Activated naive CD4-positive, alpha-beta T cell (primary cell): ENCODE measurements at places on chromosomes 5 and 9.

DNA sequence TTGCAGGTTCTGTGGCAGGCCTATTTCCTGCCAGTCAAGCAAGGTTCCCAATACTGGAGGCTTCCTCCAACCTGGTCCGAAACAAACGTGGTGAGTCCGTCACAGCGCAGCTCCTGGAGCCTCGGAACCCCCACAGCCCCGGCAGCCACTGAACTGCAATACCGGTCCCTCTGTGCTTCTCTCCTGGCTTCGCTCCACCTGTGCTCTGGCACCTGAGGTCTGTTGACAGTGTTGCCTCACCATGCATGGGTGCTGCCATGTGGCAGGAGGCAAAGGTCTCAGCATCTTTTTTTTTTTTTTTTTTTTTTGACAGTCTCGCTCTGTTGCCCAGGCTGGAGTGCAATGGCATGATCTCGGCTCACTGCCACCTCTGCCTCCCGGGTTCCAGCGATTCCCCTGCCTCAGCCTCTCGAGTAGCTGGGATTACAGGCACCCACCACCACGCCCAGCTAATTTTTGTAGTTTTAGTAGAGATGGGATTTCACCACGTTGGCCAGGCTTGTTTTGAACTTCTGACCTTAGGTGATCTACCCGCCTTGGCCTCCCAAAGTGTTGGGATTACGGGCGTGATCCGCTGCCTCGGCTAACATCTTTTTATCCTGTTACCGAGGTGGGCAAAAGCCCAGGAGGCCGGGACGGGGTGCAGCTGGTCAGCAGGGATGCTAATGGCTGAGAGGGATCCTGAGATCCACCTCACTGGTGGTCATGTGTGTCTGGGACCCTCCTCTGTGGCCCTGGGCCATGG lies 57.1 kb upstream of the RNU6ATAC start:
- no peak for DNase-seq

DNA sequence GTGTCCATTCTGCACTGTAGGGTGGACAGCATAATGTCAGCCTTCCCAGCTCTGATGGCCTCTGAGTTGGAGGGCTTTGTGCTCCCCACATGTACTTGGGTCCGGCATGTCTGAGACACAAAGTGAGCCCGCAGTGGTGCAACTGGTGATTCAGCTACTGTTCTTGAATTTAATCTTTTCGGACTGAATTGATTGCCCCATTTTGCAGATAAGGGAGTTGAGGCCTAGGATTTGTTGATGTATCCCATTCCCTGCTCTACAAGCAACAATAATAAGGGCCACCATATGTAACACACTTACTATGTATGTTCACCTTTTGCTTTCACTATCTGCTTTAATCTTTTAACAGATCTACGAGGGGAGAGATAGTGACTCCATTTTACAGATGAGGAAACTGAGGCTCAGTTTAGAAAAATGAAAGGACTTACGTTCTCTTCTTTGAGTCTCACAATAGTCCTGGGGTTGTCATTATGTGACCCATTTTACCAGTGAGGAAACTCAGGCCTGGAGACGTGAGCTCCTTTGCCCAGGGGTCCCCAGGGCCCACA lies 4.5 kb downstream of the GSN start:
- DNase-seq = no peak

- no peak for DNase-seq
Measured at GRCh38 chr9:10704720-10705119, 91.9 kb upstream of the PTPRD start.

DNA sequence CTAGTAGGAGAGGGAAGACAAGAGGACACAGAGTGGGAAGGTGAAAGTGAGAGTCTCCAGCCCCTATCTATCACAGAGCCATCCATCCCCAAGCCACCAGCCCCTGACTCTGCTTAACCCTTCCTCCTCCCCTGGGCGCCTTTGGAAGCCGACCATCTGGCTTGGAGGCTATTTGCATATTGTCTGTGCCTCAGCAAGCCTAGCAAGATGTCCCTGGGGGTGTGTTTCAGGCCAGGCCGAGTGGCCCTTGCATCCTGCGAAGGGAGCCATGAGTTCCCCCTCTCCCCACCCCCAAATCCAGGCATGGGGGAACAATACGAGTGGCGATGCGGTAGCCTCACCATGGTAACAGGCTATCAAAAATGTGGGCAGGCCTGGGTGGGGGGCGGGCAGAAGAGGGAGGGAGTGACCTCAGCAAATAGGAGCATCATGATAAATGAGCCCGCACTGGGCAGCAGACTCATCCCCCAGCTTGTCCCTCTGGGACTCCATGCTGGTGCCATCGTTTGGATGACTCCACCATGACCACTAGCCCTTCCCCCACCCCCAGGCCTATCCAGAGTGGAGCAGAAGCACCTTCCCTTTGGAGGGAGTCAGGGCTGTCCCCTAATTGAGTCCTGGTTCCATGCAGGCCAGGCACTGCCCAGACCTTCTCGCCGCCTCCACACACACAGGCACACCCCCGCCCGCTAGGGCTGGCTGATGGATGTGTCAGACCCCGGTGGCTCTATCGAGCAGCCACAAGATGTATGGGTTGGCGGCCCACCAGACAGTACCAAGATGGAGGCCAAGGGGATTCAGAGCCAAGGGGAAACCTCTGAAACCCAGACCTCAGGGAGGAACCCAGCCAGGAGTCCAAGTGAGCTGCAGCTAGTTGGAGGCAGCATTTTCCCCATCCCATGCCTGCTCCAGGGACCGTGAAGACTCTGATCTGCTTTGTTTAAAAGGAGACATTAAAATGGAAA lies 14.6 kb downstream of the URM1 start:
- DNase-seq = no peak

DNA sequence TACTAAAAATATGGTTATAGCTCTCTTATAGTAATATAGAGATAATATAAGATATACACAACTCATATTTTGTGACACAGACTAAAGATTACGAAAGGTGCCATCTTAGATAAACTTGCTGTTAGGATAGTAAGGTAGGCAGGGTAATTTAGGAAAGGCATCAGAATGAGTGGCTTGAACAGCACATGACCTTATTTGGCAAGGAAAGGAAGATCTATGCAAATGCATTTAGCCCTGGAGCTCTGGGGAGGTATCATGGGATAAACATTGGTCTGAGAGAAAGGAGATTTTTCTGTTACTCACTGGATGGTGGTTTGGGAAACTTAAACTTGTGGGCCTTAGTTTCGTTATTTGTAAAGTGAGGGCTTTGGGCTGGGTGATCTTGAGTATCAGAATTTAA lies 65.8 kb downstream of the KCTD16 start:
- DNase-seq = no peak

DNA sequence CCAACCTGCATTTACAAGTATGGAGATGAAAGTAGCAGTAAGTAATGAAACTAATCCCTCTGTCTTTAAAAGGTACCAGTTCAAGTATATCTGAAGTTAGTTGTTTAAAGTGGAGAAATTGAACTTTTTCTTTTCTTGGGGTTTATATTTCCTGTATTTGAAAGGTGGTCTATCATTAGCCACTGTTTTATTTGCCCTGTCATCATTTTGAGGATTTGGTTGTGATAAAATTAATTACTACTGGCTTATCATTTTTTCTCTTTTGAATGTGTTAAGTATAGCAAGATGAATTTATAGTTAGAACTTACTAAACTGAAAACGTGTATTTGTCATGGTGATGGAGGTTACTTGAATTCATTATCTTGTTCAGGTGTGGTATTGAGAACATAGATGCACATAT lies 25.1 kb downstream of the NCBP1 start:
- no peak for DNase-seq

DNA sequence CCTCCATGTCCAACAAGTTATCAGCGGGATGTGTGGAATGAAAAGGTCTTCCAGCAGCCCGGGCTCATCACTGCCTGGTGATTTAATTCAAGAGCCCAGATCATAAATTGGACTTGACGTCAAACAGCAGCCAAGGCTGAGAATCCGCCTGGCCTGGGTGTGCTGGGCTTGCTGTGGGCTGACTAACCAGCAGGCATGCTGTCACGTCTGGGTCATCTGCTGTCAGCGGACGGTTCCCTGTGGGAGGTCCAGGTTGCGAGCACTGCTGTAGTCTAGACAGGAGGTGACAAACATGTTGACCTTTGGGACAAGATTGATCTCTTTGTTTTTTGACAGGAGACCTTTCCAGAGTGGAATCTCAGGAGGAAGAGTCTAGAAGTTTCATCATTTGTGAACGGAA lies 289.7 kb downstream of the OSTF1 start:
- no peak for DNase-seq

DNA sequence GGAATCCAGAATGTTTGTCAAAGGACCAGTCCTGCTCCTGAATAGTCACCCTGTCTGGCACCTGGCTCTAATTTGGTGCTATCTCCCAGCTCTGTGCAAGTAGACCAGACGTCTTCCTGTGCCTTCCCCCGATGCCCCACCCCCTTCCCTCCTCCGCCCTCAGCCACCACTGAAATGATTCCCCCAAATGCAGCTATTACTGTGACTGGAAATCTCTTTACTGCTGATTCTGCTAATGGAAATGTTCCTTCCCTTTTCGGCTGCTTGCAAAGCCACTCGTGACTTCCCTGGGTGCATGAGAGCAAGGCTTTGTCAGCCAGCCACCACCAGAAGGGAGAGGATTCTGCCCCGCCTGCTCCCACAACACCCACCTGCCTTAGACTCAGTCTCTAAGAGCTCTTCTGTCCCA lies 11.4 kb downstream of the ASTN2 start:
- DNase-seq = no peak

GRCh38 chr5:88687373-88687911 lies 195.5 kb downstream of the MEF2C start:
- DNase-seq = no peak

DNA sequence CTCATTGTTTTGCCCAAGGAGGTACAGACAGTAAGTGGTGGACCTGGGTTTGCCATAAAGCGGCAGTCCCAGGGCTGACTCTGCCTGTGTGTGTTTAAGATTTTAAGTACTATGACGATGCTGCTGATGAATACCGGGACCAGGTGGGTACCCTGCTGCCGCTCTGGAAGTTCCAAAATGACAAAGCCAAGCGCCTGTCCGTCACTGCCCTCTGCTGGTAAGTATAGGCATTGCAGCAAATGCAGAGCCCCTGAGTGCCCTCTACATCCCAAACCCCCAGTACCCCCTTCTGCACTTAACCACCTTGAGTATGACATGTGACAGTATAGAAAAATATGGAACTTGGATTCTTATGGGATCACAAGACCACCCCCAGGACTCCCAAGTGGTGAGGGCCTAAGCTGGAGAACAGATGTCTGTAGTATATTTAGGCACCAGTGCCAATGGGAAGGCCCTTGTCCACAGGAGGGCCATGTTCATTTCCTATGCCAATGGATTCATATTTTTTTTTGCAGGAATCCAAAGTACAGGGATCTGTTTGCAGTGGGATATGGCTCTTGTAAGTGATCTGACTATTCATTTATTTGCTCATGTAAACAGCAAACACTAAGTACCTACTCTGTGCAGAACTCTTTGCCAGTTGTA lies 22.0 kb downstream of the ENHO start:
- peak; percentile 61 for DNase-seq

DNA sequence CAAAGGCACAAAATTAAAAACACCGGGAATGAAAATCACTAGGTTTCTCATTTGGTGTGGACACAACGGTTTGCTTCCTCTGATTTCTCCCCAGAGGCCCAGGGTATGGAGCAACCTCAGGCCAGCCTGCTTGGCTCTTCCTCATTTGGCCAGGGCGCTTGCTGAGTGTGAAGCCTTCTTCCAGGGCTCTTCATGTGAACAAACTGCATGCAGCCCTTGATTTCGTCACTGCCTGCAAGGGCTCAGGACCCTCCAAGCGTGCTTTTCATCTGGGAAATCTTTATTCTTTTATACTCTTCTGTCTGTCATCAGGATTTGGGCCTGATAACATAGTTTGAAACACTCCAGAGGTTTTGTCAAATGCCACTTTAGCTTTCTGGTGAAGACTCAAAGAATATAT lies 122.6 kb upstream of the KLF4 start:
- DNase-seq = no peak

GRCh38 chr9:96691326-96691725 lies 36.2 kb upstream of the PRXL2C start:
- no peak for DNase-seq

- DNase-seq = no peak
Measured at GRCh38 chr9:75894566-75894965, 4.1 kb downstream of the PCSK5 start.

DNA sequence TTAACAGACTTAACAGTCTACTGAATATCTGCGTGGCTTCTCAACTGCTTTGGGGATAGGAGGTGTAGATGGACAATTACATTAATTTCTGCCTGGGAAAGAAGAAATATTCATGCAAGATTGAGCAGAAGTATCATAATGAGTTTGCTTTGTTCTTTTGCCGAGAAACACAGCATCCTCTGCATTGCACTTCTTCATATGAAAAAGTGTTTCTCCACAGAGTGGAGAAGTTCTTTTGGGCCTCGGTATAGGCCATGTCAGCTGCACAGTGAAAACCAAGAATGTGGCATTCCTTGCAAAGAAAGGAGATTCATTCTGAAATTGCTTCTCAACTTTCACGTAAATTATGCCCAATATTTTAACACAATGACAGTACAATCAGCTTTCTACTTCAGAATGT lies 17.6 kb upstream of the SNX2 start:
- no peak for DNase-seq

DNA sequence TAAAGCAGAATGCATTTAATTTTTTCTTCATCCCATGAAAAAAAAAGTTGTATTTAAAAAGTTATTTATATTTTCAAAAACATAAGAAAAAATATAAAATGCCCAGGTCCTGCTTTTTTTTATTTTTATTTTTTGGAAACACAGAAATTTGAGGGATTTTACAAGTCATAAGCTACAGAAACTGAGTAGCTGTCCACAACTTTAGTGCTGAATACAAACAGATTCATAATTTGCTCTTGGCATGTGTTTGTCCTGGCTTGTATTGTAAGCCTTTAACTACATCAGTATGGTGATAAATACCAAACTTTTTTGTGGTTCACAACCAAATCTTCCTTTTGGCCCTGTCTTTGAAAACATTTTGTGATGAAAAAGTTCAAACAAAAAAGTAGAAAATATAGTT lies 7.5 kb upstream of the PLCXD3 start:
- no peak for DNase-seq

GRCh38 chr5:61050292-61050691 lies 105.3 kb downstream of the NDUFAF2 start:
- DNase-seq = no peak

DNA sequence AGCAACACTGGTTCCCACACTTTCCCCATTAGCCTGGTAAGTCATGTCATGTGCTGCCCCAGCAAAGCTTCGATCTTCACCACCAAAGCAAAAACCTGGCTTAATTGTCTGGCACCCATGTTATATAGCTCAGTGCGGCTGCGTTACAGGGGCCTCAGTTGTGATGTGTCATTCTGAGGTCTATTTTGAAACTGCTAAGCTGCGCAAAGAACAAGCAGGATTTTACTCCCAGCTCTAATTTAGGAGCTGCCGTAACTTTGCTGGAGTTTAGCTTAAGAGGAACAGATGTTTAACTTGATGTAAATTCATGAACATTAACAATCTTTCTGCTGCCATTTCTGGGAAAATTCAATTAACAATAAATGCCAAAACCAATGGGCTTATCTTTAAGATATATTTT lies 274.1 kb downstream of the HSPA4 start:
- DNase-seq = no peak

DNA sequence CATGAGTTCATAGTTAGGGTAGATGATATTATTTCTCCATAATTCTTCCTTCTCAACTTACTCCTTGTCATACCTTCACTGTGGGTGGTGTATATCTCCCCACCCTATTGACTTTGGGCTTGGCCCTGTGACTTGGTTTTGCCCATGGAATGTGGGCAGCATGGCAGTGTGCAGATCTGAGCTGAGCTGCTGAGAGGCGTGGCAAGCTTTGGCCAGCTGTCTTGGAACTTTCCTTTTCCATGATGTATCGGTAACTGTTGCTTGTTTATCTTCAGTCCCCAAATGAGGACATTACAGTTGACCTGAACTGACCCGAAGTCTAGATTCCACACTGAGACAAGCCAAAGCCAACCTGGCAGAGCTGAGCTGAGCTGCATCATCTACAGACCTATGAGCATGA lies 70.4 kb downstream of the RALGPS1 start:
- DNase-seq = no peak
